ENCODE measurements at places on chromosomes 4 and X.

- no peak for DNase-seq
These were observed 131.9 kb downstream of the ATOH1 start for GRCh38 chr4:93960450-93960849.

DNA sequence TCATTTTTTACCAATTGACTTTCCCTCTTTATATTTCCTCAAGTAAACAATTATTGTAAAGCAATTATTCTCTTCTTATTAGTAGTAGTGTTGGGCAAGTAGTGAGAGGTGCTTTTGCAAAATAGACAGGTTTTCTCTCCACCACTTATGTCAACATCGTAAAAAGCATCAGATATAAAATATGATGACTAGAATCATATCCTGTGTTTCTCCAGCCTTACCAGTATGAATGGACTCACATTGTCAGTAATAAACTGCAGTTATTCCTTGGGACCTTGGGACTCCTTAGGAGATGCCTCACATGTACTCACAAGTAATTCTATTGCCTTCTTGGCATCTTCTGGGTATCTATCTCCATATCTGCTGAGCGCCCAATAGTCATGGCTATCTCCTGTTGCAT, 40.4 kb upstream of the BRS3 start:
- DNase-seq = no peak

- DNase-seq = no peak
These were observed 148.2 kb downstream of the SMIM20 start for GRCh38 chr4:26062215-26062614.

DNA sequence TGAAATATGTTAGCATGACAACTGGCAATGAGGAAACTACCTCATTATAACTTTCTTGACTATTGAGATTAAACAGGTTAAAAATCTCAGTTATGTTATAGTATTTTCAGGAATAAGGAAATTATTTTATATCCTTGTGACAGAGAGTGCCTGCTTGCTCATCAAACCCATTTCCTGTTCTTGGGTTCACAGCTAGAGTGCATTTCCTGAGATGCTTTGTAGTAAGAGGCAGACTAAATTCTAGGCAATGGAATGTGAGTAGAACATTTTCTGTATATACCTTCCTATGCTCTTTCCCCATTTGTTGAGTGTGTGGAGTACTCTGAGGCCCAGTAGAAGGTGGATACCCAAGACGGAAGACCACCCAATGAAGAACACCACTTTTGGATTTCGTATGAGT, 96.9 kb upstream of the CASK start:
- no peak for DNase-seq

DNA sequence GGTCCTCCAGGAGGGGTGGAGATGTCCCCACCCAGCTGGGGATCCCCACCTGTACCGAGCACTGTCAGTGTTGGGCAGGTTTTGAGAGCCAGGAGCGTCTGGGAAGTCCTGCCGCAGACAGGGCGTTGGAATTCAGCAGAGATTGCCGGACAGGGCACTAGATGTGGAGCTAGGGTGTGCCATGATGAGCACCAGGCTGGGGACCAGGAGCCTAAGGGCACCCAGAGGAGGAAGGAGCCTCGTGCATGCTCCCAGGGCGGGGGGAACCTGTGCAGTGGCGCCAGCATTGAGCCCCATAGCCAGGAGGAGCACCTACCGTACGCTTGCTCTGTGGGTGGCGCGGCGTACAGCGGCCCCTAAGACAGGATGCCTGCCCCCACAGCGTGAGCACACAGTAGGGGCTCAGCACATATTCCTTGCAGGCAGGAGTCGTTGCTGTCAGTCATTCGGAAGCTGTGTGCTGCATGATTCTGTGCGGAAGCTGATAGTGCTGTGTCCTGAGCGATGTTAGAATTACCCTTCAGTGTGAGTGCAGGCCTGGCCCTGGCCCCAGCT, 18.8 kb upstream of the TADA2B start:
- no peak for DNase-seq

DNA sequence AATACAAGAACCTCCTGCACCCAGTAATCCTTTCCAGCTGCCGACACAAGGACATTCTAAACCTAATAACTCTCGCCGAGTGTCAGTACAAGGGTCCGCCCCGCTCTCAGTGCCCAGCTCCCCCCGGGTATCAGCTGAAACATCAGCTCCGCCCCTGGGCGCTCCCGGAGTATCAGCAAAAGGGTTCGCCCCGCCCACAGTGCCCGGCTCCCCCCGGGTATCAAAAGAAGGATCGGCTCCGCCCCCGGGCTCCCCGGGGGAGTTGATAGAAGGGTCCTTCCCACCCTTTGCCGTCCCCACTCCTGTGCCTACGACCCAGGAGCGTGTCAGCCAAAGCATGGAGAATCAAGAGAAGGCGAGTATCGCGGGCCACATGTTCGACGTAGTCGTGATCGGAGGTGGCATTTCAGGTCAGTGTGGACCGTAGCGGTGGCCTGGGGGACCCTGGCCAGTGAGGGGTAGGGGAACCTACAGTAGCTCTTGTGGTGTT, at the start of gene MAOA:
TSS of gene MAOA (plus strand) at position 295 of the 490 bp plus-strand sequence. CDS start at position 338, 43 bp downstream.
- peak; percentile 6 for DNase-seq

DNA sequence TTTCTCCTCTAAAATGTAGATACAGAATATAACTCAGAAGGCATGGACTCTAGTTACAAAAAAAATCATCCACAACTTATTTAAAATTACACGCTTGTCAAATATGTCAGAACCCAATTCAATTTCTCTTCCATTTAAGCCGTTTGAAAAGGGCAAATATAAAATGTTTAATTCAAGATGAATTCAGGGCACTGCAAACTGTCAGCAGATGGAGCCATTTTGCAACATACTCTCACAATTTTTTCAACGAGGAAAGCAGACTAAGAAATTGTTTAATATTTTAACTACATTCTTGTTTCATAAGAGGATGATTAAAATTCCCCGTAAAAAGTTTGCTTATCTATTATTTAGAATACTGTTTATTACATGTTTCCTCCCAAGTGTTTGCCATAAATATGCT, 321.3 kb upstream of the CPXCR1 start:
- no peak for DNase-seq

Data from activated naive CD4-positive, alpha-beta T cell treated with anti-CD3 and anti-CD28 coated beads for 36 hours (primary cell).